ENCODE measurements at places on chromosomes 12 and 14. TPM values are rescaled to one million over a fixed set of nuclear protein-coding genes. Genes with fewer than 3 reads are reported as not detected.

HOXC9 gene
- not detected for total RNA-seq

RFX4 gene
- total RNA-seq = not detected

PLCZ1 gene
- not detected for total RNA-seq

SLC5A8 gene
- not detected for total RNA-seq
